ENCODE measurements at places on chromosomes 6 and 20.

- DNase-seq = no peak
Observed at GRCh38 chr20:29873946-29874345, 1383.5 kb upstream of the DEFB115 start.

GRCh38 chr6:137913996-137914529 is 47.0 kb downstream of the TNFAIP3 start:
- no peak for DNase-seq

- DNase-seq = no peak
Observed at GRCh38 chr6:81054036-81054435, 698.4 kb downstream of the TENT5A start.

- no peak for DNase-seq
Observed at GRCh38 chr6:36676141-36677058, 2.1 kb upstream of the CDKN1A start.

DNA sequence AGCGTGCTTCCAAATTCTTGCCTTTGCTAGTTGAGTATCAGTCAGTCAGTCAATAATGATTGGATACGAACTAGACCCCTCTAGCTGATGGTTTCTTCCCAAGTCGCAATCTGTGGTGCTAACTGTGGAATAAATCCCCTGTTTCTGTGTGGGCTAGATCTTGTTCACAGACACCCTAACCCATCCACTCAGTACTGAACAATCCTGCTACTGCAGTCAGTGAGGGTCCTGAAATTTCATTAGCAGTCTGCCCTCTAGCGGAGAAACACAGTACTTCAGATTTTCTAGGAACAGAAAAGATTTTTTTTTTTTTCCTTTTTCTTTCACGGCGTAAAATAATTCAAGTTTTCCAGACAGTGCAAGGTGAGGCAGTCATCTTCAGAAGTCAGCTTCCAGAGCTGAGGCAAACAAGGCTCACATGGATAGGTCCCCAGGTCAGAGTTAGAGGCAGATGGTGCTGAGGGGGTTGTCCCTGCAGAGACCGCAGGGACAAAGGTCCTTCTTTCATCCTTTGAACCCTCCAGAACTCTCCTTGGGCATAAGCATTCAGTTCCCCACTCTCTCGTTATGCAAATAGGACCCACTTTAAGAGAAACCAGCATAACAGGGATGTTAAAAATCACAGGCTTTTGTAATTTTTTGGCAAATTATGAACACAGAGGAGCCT is 119.6 kb downstream of the SCML4 start:
- DNase-seq = no peak

DNA sequence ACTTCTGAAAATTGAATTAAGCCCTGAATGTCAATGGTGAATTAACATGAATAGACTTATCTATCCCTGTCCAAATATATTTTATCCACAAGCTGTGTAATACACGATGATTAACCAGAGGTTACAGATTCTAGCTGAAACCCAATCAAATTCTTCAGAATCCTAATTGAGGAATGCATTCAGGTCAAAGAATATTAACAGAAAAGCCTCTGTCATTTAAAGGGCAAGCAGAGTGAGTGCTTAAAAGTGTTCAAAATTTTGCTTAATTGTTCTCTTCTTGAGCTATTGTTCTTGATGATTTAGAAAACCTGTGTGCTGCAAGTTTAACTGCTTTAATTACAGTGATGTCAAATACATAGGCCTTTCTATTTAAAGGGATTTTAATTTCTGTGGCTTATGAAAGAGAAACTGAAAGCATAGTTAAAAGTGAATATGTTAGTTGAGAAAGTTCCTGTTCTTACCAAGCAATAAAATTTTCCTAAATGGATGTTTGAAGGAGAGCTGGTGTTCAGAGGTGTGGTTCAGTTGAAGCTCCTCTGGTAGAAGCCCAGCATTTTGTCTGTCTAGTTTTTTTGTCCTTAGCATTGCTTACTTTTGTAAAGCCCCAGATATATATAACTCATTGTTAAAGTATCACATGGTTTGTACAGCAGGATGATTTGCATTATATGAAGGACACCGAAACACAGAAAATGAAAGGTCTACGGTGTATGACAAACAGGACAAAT is 466.3 kb upstream of the PLCB4 start:
- DNase-seq = no peak

- DNase-seq = no peak
Observed at GRCh38 chr6:80363501-80364122, 257.1 kb downstream of the BCKDHB start.

GRCh38 chr6:9543649-9544048 is 871.2 kb downstream of the TFAP2A start:
- no peak for DNase-seq

- no peak for DNase-seq
Observed at GRCh38 chr20:36162272-36162966, 7.9 kb downstream of the EPB41L1 start.

DNA sequence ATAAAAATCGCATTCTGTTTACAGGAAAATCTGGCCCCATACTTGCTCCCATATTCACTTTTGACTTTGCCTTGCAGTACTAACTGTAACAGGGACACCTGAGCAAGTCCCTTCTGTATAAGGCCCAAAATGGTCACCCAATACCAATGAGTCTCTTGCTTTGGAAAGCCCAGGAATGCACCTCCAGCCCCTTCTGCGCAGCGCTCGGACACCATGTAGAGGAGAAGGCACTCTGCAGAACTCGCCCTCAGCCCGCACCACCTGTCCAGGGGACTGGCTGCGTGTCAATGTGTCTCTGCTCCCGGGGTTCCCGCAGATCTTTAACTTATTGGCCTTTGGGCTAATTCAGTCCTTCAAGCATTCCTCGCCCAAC is 746 bp upstream of the PRND start:
- DNase-seq = no peak

DNA sequence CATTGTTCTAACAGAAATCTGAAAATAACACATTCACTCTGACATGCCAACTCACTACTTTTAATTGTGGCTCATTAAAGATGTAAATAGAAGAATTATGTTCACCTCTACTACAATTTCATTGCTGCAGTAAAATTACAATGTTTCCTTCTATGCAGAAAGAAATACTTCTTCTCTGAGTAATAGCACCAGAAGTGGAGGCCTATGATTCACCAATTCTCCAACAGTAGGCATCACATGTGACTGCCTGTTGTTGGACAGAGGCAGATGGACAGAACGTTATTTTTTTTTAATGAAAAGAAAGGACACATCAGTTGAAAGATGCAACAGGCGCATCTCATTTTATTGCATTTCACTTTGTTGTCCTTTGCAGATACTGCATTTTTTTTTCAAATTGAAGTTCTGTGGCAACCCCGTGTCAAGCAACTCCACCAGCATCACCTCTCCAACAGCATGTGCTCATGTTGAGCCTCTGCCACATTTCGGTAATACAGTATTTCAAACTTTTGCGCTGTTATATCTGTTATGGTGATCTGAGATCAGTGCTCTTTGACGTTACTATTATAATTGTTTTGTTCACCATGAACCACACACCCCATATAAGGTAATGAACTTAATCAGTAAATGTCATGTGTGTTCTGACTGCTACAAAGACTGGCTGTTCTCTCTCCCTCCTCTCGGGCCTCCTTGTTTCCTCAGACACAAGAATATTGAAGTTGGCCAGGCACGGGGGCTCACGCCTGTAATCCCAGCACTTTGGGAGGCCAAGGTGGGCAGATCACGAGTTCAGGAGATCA is 121.4 kb downstream of the ATXN1 start:
- DNase-seq = peak; percentile 65

- DNase-seq = peak; percentile 33
Observed at GRCh38 chr6:21900730-21901129, 307.2 kb downstream of the SOX4 start.

DNA sequence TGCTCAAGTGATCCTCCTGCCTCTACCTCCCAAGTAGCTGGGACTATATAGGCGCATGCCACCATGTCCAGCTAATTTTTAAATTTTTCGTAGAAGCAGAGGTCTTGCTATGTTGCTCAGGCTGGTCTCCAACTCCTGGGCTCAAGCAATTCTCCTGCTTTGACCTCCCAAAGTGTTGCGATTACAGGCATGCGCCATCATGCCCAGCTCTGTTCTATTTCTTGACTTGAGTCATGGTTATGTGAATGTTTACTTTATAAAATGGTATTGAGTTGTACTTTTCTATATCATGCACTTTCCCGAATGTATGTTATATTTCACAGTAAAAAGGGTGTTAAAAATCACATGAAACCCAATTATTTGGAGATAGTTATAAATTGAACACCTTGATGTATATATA is 17.3 kb upstream of the ATXN1 start:
- no peak for DNase-seq
